ENCODE measurements at places on chromosomes 1 and 21. TPM values are rescaled to one million over a fixed set of nuclear protein-coding genes. Genes with fewer than 3 reads are reported as not detected.
A peak's percentile ranks its signal among the peaks of the same experiment; 100 is the strongest.

Gene SLC35F3
- total RNA-seq = 0.25 TPM

Gene LAMB3
- total RNA-seq = 0.58 TPM

Gene KCNA2
- 0.51 TPM for total RNA-seq

Gene TRIM67
- total RNA-seq = not detected

Gene TMPRSS15
- not detected for total RNA-seq

Gene ACTL8
- total RNA-seq = not detected

Gene OLFM3
- total RNA-seq = not detected

Gene TDRD10
- total RNA-seq = 5.2 TPM

DNA sequence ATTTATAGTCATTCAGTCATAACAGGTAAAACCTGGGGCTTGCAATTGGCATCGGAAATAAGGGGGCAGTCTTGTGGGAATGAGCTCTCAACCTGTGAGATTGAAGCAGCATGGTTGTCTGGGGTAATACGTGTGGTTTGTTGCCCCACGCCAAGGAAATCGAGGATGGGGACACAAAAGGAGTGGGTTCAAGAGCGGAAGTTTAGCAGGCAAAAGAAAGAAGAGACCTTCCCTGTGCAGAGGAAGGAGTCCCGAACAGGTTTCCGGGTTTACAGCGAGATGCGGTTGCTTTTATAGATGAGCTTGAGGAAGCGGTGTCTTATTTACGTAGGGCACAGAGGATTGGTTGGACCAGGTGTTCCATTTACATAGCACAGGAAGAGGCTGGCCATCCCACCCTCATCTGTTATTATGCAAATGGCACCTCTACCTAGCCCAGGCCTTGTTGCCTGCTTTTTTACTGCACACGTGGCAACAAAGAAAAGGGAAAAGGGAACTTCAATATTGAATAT lies 37.3 kb downstream of the IFNAR1 start:
- peaks cover 4% of the 10 kb centered on the region for H3K4me1 ChIP-seq
- H3K27ac ChIP-seq = no peak overlapping the region
- no peaks in the 10 kb centered on the region for H3K36me3 ChIP-seq
- H3K27me3 ChIP-seq = no peaks in the 10 kb centered on the region
- DNase-seq = no peak

DNA sequence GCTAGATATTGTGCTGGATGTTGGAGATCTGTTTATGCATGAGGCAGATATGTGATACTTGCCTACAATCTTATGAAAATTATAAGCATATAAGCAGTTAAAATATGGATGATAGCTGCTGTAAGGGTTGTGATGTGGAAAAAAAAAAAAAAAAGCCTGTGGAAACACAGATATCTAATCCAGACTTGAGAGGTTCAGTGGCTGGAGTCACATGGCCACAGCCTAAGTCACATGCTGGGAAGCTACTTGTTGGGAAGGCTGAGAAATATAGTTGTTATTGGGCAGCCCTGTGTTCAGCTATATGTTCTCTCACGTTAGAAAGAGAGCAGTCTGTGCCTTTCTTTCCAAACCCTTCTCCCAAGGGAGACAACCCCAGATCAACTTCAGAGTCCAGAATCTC lies 15.1 kb downstream of the RAVER2 start:
- H3K36me3 ChIP-seq = no peaks in the 10 kb centered on the region
- DNase-seq = no peak
- H3K27ac ChIP-seq = no peak overlapping the region
- no peaks in the 10 kb centered on the region for H3K27me3 ChIP-seq
- H3K4me3 ChIP-seq = no peak overlapping the region

DNA sequence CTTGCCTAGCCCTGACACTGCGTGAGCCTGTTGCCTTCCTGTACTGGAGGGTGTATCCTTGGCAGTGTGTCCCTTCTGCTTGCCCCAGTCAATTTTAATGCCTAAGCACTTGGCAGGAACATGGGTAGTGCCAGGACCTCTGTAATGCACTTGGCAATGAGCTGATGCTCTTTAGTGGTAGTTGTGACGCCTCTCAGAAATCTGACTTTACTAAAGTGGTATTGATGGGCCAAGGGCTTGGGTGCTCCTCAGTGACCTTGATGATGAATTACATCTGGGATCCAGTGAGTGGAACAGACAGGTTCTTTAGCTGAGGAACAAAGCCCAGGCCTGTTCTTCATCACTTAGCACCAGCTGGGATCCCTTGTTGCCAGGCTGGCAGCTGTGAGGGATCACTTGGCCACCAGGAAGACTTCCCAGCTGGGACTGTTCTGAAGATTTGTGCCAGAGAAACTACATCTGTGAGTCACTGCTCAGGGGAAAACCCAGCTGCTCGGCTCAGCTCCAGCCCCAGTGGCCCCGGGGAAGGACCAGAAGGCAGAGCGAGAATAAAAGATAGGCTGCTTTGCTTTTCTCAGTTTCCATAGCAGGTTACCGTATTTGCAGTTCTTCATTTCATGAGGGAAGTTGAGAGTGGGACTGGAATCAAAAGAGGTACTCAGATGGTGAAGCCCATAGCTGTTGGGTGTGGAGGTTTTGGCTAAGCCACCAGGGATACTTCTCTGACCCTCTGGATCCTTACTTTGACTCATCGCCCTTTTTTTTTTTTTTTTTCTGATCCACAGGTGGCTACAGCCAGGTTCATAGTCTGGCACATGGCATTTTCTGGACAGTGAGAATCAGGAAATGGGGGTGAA lies 28.5 kb upstream of the KCNA2 start:
- H3K4me3 ChIP-seq = no peak overlapping the region
- no peak overlapping the region for H3K27ac ChIP-seq
- no peaks in the 10 kb centered on the region for H3K36me3 ChIP-seq
- DNase-seq = peak; percentile 76
- no peaks in the 10 kb centered on the region for H3K27me3 ChIP-seq
- H3K4me1 ChIP-seq = peaks cover 9% of the 10 kb centered on the region

DNA sequence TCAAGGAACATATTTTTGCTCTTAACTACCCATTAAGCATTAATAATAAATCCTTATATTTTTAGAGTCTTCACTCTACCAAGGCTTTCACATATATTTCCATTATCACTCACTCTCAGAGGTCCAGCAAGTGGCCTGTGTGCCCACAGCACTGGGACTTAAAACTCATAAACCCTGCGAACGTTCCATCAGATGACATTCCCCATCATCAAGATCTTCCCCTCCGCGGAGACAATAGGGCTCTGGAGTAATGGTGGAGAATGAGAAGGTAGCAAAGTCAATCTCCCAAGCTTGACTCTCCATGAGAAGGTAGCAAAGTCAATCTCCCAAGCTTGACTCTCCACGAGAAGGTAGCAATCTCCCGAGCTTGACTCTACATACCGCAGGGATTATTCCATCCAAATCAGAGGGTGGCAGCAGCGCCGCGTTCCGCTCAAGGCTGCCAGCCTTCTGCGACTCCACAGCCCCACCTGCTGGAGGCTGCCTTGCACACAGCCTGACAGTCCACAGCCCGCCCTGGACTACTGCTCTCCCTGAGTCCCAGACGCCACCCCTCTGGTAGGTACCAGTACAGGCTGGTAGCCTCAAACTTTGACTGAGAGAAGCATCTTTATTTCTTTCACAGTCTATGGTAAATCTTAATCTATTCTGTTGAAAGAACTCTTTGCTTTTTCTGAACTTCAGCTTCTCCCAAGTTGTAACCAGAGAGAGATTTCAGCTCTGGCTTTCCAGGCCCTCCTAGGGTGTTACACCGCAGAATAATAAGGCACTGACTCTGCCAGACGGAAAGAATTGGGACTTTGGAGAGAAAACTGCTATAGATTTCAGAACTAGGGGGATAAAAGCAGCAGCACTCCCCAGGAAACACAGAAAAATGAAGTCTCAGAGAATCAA lies 26.4 kb upstream of the CTTNBP2NL start:
- H3K27me3 ChIP-seq = no peaks in the 10 kb centered on the region
- H3K36me3 ChIP-seq = no peaks in the 10 kb centered on the region

DNA sequence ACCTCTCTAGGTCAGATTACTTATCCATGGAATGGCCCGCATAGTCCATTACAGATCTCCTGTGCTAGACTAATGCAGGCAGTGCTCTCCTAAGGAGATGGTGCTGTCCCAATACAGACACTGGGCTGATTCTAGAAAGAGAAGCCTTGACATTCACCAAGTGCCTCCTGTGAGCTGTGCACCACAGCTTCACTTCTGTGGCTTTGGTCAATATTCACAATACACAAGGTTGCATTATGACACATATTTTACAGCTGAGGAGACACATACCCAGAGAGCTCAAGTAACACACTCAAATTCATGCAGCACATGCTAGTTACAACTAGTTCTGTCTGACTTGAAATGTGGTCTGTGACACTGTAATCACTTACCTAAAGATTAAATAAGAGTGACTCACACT lies 59.4 kb upstream of the LRRC8B start:
- no peak overlapping the region for H3K27ac ChIP-seq
- H3K36me3 ChIP-seq = no peaks in the 10 kb centered on the region
- no peak for DNase-seq
- H3K4me3 ChIP-seq = no peak overlapping the region

DNA sequence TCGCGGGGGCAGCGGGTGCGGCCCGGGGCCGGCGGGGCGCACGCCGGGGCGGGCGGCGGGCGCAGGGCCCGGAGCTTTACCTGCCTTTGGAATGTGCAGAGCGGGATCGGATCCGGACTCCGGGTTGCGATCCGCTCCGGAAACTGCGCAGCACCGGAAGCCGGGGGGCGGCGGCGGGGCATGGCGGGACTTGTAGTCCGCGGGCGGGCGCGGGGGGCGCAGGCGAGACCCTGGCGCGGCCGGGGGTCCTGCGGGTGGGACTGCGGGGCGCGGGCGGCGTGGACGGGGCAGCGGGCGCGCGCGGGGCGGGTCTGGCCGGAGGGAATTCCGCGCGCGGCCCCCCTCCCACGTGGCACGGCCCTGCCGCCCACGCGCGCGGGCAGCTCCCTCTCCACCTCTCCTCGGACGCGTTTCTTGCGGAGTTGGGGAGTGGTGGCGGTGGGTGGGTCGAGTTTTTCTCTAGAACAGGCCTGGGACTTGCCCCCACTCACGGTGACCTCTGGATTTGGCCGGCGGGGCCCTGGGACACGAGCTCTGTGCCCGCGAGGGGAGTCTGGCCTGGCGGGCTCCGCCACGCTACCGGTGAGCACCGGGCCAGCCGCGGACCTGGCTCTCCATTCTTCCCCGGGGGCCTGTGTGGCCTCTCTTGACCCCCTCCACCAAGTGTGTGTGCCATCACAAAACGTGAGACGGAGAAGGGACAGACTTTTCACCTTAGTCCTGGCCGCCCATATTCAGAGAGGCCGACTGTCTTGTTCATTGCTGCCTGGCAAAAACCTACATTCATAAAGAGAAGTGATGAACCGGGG lies at the start of gene PRDM15:
TSS of gene PRDM15 (minus strand) at position 155 of the 809 bp plus-strand sequence. CDS start 18,981 bp downstream, outside the sequence.
- no peaks in the 10 kb centered on the region for H3K27me3 ChIP-seq
- H3K4me3 ChIP-seq = peak within 1 kb of the TSS; percentile 80
- H3K27ac ChIP-seq = peak within 1 kb of the TSS; percentile 69
- DNase-seq = peak; percentile 89
- no peaks in the 10 kb centered on the region for H3K36me3 ChIP-seq

GRCh38 chr1:247358920-247359319 lies 27.3 kb upstream of the ZNF496 start:
- H3K4me3 ChIP-seq = no peak overlapping the region
- H3K27ac ChIP-seq = no peak overlapping the region
- H3K27me3 ChIP-seq = no peaks in the 10 kb centered on the region
- H3K36me3 ChIP-seq = no peaks in the 10 kb centered on the region

DNA sequence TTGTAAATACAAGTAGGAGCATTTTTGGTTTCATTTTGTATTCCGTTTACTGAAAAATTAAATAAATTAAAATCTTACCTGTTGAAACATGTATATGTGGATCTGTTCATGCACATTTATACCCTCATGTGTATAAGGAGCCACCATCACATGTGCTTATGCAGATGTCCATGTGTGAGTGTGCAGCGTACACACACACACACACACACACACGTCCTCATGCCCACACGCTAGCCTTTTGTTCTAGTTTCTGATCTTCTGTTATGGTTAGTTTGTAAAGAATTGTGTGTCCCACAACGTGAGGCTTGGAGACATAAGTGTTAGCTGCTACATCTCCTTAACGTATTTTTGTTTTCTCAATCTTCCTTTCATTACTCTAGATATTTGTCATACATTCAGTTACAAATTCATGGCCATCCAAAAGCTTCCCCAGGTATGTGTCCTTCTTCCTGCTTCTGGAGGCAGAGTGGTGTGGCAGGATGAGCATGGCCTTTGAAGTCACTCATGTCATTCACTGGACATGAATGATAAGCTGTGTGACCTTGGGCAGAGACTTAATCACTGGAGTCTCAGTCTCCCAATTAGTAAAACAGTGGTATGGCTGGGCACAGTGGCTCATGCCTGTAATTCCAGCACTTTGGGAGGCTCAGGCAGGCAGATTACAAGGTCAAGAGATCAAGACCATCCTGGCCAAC lies 54.6 kb downstream of the TENT5C start:
- no peaks in the 10 kb centered on the region for H3K4me1 ChIP-seq
- H3K4me3 ChIP-seq = no peak overlapping the region
- H3K27me3 ChIP-seq = no peaks in the 10 kb centered on the region
- DNase-seq = no peak
- no peak overlapping the region for H3K27ac ChIP-seq

DNA sequence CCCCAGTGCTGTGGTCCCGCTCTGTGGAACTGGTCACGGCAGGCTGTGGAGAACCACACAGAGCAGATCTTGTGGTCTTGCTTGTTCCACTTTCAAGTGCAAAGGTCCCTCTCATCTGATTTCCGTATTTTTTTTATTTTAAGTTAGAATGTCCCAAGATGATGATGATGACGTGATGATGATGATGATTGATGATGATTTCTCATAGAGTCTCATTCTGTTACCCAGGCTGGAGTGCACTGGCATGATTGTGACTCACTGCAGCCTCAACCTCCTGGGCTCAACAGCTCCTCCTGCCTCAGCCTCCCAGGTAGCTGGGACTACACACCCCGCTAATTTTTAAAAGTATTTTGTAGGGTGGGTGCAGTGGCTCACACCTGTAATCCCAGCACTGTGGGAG lies 12.2 kb downstream of the EVA1C start:
- no peaks in the 10 kb centered on the region for H3K4me1 ChIP-seq
- no peaks in the 10 kb centered on the region for H3K27me3 ChIP-seq
- no peak overlapping the region for H3K4me3 ChIP-seq

GRCh38 chr1:116347696-116348095 lies 25.3 kb upstream of the ATP1A1 start:
- no peaks in the 10 kb centered on the region for H3K27me3 ChIP-seq
- no peak for DNase-seq
- no peak overlapping the region for H3K4me3 ChIP-seq
- no peaks in the 10 kb centered on the region for H3K36me3 ChIP-seq

- H3K27ac ChIP-seq = no peak overlapping the region
- no peaks in the 10 kb centered on the region for H3K4me1 ChIP-seq
- no peak for DNase-seq
- H3K27me3 ChIP-seq = no peaks in the 10 kb centered on the region
These were observed 31.9 kb downstream of the NHLH2 start for GRCh38 chr1:115809076-115809475.

DNA sequence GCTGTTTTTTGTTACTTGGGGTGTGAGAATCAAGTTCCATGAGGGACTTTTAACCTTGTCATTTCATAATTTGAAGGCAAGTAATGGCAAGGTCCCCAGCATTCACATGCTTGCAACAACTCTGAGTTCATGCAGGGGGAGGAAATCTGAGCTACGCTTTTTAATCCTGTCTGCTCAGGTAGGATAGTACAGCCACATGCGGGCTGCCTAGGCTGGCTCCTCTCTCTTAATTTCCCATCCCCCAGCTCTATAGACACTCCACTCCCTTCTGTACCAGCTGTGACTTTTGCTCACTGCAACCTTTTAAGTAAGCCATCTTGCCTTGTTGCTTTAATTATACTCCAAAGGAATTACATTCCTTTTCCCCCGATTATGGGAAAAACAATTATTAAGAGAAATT lies 30.1 kb downstream of the PTGFR start:
- no peaks in the 10 kb centered on the region for H3K27me3 ChIP-seq
- H3K4me1 ChIP-seq = no peaks in the 10 kb centered on the region
- H3K27ac ChIP-seq = no peak overlapping the region
- no peak for DNase-seq

Measured in ovary (tissue), 10 donors.